CD4-positive, alpha-beta memory T cell (primary cell): ENCODE measurements at places on chromosomes 5 and 9. TPM values are rescaled to one million over a fixed set of nuclear protein-coding genes. Genes with fewer than 3 reads are reported as not detected.
A peak's percentile ranks its signal among the peaks of the same experiment; 100 is the strongest.

DNA sequence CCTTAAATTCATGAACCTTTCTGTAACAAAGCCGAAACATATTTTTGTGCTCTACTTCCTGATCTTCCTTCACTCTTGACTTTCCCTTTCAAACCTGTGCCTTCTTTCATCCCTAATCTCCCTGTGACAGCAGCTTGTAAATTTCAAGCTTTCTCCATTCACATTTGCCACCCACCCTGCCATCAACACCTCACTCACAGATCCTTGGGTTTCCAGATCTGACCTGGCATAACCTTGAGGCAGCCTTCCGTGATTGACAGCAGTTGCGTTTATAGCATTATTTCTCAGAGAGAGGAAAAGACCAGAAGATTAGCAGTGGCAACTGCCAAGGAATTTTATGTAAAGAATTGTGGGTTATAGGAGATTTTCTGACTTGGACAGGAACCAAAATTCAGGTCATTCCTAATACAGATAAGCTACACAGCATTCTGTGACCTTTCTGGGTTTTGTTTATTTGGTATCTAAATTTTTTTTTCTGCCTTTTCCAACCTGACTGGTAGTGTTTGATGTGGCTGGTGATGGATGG lies 260.0 kb downstream of the NR2F1-AS1 start:
- DNase-seq, result no peak
- no peaks in the 10 kb centered on the region for H3K36me3 ChIP-seq
- no peaks in the 10 kb centered on the region for H3K4me1 ChIP-seq
- H3K27me3 ChIP-seq, result no peaks in the 10 kb centered on the region
- no peak overlapping the region for H3K27ac ChIP-seq
- no peak overlapping the region for H3K4me3 ChIP-seq

DNA sequence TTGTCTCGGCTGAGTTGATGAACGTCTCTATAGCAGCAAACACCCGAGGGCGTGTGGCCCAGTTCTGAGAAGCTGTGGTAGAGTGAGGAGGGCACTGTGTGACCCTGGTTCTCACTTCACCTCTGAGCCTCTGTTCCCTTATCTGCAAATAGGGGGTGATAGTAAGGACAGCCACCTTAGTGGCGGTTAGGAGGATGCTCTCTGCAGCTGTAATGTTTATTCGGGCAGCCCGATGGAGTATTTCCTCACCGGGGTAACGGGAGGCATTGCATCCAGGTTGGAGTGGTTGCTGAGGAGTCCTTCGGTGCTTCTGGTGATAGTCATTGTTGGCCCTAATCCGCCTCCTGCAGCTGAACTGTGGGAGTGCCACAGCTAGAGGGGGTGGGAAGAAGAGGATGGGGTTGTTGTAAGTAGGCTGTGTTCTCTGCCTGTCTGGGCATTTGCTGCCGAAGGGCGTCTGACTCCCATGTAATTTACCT lies 13.9 kb downstream of the PRRC2B start:
- H3K27ac ChIP-seq, result peak overlapping the region; percentile 46
- peaks cover 95% of the 10 kb centered on the region for H3K4me1 ChIP-seq
- peak; percentile 61 for DNase-seq
- H3K36me3 ChIP-seq, result no peaks in the 10 kb centered on the region
- H3K4me3 ChIP-seq, result peak overlapping the region; percentile 6

DNA sequence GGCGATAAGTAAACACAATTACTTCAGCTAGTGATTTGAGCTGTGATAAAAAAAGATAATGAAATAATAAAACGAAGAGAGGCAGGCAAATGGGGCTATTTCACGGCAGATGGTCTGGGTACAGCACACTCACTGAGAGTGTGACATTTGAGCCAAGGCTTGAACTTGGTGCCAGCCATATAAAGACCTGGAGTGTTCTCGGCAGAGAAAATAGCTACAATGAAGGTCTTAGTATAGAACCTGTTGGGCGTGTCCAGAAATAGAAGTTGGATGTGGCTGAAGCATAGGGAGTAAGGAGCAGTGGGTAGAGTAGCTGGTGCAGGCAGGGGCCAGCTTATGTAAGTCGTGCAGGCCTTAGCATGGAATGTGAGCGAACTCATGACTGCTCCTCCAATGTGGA lies 660.3 kb upstream of the WWC1 start:
- DNase-seq, result no peak
- H3K27ac ChIP-seq, result no peak overlapping the region
- H3K4me3 ChIP-seq, result no peak overlapping the region
- H3K36me3 ChIP-seq, result no peaks in the 10 kb centered on the region
- H3K4me1 ChIP-seq, result no peaks in the 10 kb centered on the region

DNA sequence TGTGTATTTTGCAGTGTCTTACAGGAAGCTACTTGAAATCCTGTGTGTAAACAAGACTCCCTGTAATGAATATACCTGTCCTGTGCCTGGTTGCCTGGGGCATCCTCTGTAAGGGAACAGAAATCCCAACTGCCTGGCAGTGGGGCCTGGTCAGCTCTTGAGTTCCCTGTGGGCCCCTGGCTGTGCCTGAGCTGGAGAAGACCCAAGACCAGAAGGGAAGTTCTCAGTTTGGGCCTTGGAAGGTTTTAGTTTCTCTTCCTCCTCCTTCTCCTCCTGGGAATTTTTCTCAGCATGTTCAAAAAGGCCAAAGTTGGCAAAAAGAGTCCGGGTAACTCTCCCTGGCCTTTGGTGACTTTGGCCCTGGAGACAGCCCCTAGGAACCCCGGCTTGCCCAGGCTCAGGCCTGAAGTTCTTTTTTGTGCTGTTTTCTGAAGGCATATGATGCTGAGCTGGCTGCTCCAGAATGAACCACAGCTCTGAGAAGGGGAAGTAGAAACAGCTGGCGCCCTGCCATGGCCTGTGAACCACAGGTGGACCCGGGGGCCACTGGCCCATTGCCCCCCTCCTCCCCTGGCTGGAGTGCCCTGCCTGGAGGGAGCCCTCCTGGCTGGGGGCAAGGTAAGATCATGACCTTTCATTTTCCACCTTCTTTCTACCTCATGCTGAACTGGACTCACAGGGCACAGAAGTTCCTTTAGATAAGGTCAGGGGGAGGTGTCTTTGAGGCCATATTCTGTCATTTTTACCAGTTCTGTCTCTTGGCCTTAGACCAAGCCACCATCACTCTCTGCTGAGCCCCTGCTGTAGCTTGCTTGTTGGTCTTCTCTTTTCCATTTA lies 5.8 kb downstream of the TMEM268 start:
- no peak for DNase-seq
- H3K36me3 ChIP-seq, result no peaks in the 10 kb centered on the region
- no peaks in the 10 kb centered on the region for H3K27me3 ChIP-seq
- H3K4me3 ChIP-seq, result no peak overlapping the region
- H3K4me1 ChIP-seq, result peaks cover 34% of the 10 kb centered on the region
- H3K27ac ChIP-seq, result no peak overlapping the region

Gene CCNO
- not detected for total RNA-seq

Gene FOXD1
- total RNA-seq, result not detected
